ENCODE measurements at places on chromosomes 12 and 14.

DNA sequence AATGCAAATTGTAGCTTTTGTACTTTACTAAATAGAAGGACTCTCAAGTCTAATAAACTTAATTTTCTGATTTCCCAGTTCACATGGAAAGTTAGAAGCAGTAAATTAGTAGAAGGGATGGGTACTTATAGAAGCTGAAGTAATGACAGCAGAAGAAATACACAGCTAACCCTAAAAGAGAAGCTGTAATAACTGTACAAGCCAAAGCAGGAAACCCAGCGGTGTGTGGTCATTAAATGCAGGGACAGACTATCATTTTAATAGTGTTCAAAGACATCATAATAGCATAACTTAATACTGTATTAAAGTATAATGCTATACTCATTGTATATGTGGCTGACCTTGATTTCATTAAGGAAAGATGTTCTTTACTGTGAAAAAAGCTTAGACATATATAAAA, 74.9 kb downstream of the PCNX1 start:
- DNase-seq = no peak

DNA sequence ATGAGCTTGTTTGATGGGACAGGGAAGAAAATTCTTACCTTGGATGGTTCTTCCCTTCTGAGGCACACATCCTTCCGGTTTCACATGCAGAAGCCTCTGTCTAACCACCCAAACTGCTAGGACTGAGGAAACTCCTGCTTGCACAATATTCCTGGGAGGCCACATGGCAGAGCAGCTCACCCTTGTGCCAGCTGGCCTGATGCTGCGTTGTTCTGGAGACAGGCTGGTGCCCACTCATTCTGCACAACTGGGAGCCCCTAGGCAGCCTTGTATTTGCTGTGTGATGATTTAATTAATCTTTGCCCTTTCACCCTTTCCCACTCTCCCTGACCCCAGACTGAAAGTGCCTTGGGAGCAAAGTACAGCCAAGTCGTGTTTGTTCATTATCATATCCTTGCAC, 130.8 kb downstream of the RTN1 start:
- DNase-seq = no peak

DNA sequence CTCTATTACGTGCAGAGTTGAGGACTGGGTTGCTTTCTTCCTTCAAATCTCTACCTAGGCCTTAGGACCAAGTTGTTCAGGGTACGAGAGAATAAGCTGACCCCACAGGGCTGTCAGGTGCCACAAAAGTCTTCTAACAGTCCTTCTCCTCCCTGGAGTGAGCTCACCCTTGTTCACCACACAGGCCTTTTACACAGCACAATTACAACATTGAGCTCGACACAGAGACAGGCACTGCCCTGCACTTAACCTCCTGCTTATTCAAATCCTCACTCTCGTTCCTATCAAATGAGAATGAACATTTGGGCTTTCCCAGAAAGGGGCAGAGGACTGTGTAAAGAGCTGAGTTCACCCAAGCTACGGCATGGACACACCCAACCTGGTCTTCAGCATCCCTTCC, 2.4 kb downstream of the GALNT6 start:
- DNase-seq = no peak

- DNase-seq = no peak
Measured at GRCh38 chr14:50319721-50320120, 7.6 kb downstream of the DMAC2L start.

DNA sequence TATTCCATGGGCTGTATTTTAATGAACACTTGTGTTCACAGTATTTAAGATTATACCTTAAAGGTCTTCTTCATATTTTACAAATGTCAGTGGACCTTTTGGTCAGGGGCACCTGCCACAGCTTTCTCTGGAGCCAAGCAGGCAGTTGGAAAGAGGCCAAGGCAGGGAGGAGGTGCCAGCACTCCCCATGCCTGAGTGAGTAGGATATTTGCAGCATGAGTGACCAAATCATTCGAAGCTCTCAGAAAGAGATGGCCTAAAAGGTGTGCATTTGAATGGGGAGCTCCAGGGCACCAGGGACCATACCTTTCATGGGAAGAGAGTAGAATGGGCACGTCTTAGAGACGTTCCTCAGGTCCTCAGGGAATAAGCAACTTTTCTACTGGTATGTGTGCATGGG, 121.6 kb downstream of the GPR135 start:
- DNase-seq = no peak

GRCh38 chr14:104687601-104688504, 1.6 kb upstream of the INF2 start:
- no peak for DNase-seq

Measured in activated T-cell treated with anti-CD3 and anti-CD28 coated beads for 4 hours (primary cell).